Osteocyte (in vitro differentiated cells): ENCODE measurements at places on chromosomes 11 and 22. TPM values are rescaled to one million over a fixed set of nuclear protein-coding genes. Genes with fewer than 3 reads are reported as not detected.

DNA sequence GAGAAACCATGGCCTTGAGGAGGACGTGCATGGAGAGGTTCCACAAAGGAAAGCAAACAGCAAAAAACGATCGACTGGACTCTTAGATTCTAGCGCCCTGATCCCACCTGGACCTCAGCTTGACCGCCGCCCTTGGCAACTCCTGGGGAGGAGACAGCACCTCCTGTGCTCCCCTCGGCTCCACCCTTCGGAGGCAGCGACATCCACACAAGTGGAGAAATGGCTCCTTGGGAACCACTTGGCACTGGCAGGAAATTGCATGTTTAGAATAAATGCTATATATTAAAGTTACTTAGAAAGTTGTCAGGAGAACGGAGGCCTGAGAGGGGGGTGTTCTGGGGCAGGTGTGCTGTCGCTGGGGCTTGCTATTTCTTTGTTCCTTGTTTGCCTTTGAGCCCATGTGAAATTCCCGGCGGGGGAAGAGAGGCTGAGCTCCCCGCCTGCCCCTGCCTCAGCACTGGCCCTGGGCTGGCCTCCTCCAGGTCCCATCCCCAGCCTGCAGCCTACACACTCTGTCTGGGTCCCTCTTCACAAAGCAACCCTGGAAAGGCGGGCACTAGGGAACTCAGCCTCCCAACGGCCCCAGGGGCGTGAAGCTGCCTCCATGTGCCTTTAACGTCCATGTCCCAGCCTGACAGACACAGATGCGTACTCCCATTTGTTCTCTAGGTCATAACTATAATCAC, 395.3 kb downstream of the BRD1 start:
- peak; percentile 57 for DNase-seq

DNA sequence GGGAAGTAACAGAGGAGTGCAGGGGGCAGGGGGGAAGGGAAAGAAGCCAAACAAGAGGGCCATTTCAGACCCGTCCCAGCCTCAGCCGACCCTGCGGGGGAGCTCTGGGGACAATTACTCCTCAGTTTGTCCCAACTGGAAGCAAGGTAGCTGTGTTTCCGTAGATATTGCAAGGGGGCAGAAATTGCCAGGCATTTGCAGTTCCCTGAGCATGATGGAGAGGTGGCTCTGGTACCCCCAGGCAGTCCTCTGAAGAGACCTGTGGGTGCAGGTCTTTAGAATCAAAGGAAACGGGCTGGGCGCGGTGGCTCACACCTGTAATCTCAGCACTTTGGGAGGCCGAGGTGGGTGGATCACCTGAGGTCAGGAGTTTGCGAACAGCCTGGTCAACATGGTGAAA, 13.8 kb upstream of the JAM3 start:
- peak; percentile 76 for DNase-seq

GRCh38 chr11:61071913-61072312, 30.4 kb upstream of the CD5 start:
- no peak for DNase-seq

GRCh38 chr11:87966694-87967093, 208.5 kb downstream of the RAB38 start:
- DNase-seq: no peak

Gene CAT
- total RNA-seq: 18.4 and 22.4 TPM in 2 replicates
